ENCODE measurements at places on chromosomes 2 and 18.
A peak's percentile ranks its signal among the peaks of the same experiment; 100 is the strongest.

DNA sequence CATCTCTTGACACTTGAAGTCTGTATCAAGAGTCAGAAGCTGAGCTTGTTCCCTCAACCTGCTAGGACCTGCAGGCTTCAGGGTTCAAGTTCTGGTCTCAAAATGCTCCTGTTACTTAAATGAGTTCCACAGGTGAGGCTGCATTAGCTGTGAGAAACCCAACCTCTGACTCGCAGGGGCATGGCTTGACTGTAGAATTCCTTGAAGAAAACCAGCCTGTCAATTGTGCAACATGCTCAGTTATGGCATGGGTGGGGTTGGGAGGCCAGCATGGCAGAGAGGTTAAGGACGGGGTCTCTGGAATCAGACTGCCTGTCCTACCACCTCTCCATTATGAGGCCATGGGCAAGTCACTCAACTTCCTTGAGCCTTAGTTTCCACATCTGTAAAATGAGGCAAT, 235.8 kb downstream of the EN1 start:
- no peak for DNase-seq

GRCh38 chr2:154408786-154409185, 289.7 kb upstream of the KCNJ3 start:
- no peak for DNase-seq

DNA sequence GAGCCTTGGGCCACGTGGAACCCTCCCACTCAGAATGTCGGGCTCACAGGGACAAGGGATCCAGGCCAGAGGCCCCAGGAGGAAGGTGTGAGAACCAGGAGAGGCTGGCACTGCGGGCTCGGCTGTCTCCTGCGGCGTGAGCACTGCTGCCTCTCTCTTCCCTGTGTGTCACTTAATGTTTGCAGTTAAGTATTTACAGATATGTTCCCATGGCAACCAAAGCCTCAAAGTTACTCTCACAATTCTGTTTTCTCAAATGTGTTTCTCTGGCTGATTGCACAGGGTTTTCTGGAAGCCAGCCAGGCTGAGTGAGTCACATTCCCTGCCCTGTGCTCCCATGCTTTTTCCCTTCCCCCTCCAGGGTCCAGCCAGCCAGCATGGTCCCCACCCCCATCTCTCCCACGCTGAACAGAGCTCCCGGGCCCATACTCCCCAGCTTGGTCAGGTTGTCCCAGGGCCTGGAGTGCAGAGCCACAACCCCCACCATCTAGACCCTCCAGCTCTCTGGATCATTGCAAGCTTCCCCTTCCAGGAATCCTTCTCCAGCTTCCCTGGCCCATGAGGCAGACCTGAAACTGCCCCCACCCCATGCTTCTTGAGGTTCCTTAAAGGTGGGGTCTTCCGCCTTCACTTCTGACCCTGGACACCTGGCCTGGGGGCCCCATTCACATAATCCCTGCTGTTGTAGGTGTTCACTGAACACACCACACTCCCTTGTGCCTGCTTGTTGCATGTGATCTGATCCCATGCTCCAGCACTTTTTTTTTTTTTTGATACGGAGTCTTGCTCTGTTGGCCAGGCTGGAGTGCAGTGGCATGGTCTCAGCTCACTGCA, 265.9 kb downstream of the CELF4 start:
- no peak for DNase-seq

GRCh38 chr18:57900906-57901435, 97.9 kb upstream of the ATP8B1 start:
- DNase-seq, result no peak

- no peak for DNase-seq
Measured at GRCh38 chr2:147051248-147051647, 793.6 kb upstream of the ACVR2A start.

- no peak for DNase-seq
Measured at GRCh38 chr18:74914648-74915047, 294.3 kb downstream of the PTGR3 start.

DNA sequence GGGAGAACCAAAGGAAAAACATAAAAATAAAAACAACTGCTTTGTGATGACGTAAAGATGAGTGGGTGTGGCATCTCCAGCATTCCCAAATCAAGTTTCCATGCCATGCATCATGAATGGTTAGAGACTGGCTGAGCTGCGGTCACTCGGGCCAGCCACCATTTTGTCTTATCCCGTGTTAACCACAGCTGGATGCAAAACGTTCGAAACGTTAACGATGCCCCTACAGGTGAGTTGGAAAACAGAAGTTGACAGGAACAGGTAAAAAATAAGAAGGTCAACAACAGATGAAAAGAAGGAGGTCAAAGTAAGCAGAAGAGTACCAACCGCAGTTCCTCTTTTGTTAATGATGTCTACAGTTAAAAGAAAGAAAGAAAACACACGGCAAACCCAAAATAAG, 411.1 kb downstream of the NRXN1 start:
- no peak for DNase-seq

DNA sequence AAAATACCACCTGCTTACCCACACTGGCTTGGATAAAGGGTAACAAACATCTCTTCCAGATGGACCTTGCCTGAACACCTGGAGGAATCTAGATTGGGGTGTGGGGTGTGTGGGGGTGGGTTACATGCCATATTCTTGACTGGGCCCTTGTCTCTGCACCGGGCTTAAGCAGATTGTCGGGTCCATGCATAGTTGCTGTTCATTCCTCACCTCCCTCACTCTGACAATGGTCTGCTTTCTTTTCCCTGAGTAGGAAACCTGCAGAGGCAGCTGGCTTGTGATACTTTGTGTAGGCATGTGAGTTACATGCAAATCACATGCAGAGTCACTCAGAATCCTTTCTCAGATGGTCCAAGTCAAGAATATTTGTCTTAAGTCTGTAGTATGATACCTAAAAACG, 112.8 kb upstream of the GLS start:
- no peak for DNase-seq

GRCh38 chr2:40043641-40044040, 264.6 kb upstream of the THUMPD2 start:
- DNase-seq, result no peak

DNA sequence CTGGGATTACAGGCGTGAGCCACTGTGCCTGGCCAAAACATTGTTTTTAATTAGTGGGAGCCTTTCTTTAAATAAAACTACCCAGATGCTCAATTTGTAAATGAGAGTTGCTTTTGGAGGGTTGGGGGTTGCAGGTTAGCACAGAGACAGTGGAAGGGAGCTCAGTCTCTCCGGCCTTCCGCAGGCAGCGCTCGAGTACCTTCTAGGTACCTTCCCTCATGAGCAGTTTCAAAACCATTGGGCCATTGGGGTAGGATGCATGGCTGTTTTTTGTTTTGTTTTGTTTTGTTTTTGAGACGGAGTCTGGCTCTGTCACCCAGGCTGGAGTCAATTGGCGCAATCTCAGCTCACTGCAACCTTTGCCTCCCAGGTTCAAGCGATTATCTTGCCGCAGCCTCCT, 19.0 kb downstream of the SLC66A3 start:
- DNase-seq, result no peak

GRCh38 chr2:167181134-167181533, 292.9 kb downstream of the XIRP2 start:
- DNase-seq, result no peak

DNA sequence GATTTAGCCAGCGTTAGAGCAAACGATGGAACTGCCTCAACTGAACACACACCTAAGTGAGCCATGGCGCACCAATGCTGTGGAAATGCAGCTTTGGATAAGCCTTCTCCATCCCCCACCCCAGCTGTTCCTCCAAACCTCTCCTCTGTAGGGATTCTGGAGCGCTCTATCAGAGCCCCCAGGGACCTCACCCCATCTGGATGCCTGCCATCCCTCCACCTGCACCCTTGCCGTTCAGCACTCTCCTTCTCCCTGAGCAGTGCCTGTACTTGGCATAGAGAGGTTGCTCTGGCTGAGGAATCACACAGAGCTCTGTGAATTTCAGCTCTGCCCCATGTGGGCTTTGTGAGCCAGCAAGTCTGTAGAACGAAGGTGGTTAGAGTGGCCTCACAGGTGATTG, 42.8 kb upstream of the INHBB start:
- no peak for DNase-seq

- no peak for DNase-seq
Measured at GRCh38 chr2:116802671-116803070, 1011.8 kb upstream of the DDX18 start.

DNA sequence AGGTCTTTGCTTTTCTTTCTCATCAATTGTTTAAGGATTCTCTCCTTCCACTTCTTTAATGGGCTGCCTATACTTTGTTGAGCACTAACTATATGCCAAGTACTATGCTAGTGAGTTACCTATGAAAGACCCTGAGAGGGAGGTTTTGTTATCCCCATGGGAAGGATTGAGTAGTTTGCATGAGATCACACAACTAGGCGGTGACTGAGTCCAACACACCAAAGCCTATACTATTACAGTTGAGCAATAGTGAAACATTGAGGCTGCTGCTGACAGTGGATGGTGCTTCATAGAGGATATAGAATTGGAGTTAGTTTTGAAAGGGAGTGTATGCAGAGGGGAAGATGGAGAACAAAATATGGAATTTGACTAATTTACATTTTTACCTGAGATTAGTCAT, 15.8 kb downstream of the NABP1 start:
- no peak for DNase-seq

DNA sequence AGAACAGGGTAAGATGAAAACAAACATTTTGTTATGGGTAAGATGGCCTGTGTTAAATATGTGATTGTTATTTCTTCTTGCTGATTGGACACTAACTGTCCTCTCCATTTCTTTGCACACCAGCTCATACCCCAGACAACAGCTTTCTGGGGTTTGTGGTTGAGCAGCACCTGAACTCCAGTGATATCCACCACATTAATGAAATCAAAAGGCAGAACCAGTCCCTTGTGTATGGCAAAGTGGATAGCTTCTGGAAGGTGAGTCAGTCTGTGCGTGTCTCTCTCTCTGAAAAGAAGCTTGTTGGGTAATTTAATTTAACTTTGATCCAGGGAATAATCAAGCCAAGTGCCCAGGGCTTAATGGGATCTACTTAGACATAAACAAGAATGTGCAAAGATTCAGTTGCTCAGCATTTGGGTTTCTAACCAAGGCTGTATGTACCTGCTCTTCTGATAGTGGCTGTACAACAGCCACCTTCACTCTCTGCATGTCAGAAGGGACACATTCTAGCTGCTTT, 108.3 kb downstream of the MGAT5 start:
- no peak for DNase-seq

DNA sequence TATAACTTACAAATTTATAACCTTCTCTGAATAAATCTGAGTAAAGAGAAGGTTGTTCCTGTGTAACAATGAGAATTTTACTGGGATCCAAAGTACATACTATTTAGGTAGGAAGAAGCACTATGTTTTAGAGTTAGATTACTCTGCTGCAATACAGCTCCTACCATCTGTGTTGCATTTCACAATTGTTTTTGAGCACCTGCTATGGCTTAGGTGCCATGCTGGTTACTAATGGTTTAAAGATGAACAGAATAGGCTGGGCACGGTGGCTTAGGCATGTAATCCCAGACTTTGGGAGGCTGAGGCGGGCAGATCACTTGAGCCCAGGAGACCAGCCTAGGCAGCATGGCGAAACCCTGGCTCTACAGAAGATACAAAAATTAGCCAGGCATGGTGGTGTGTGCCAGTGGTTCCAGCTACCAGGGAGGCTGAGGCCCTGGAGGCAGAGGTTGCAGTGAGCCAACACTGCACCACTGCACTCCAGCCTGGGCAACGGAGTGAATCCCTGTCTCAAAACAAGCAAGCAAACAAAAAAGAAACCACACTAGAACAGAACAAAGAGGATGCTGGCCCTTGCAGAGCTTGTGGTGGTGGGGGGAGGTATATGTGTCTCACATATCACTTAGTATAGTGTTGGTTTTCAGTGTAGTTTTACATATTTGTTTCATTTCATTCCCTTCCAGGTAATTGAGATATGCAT, 56.7 kb downstream of the SPTBN1 start:
- DNase-seq, result no peak

DNA sequence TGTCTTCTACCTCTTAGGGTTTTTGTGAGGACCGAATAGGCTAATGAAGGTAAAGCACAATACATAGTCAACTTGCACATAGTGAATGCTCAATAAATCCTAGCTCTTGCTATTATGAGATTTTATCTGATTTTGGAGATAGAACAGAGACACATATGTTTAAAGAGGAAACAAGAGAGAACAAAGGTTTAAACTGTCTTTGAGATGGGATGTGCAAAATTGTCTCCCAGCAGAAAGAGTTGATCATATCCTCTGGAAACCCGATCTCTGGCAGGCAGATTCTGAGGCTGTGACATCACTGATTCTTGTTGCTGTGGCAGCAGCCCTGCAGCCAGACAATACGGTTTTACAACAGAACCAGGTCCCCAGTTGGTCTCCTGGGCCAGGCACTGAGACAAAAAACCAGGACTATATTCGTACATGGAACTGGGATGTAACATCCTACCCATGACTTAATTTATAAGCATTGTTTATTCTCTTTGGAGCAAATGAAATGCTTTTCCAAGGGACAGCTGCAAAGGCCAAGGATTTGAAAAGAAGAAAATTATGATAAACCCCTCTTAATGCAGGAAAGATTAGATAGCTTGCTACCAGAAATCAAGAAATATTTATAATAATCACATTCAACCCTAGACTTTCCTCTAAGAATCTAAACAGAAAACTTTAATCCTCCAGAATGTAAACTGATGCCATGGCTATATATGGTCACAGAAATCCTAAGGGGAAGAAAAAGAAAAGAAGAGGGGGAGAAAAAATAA, 80.2 kb downstream of the SLC8A1 start:
- no peak for DNase-seq

- no peak for DNase-seq
Measured at GRCh38 chr2:159410276-159410675, 123.8 kb upstream of the WDSUB1 start.

DNA sequence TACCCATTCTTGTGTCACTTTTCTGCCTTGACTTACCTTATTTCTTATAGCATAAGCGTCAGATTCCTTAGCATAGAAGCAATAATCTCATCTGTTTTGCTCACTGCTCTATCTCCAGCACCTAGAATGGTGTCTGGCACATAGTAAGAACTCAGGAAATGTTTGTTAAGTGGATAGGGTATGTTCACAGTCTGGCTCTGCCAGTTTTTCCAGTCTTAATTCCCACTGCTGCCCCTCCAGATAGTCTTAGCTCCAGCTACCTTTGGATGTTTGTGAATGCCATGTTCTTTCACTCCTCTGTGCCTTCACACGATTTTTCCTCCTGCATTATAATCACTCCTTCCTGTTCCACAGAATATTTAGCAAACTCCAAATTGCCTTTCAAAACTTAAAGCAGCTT, 29.0 kb downstream of the DNAJC10 start:
- no peak for DNase-seq

GRCh38 chr2:233832869-233833311, 21.4 kb downstream of the HJURP start:
- no peak for DNase-seq

GRCh38 chr2:165815299-165816141, 21.5 kb upstream of the GALNT3 start:
- DNase-seq, result peak; percentile 41

GRCh38 chr2:30688956-30689401, 118.3 kb downstream of the CAPN13 start:
- DNase-seq, result no peak

GRCh38 chr2:27992787-27993401, 102.4 kb downstream of the BABAM2 start:
- no peak for DNase-seq

GRCh38 chr2:103773884-103774283, 1012.1 kb downstream of the TMEM182 start:
- no peak for DNase-seq
